ENCODE measurements at places on chromosomes 7 and 10.

DNA sequence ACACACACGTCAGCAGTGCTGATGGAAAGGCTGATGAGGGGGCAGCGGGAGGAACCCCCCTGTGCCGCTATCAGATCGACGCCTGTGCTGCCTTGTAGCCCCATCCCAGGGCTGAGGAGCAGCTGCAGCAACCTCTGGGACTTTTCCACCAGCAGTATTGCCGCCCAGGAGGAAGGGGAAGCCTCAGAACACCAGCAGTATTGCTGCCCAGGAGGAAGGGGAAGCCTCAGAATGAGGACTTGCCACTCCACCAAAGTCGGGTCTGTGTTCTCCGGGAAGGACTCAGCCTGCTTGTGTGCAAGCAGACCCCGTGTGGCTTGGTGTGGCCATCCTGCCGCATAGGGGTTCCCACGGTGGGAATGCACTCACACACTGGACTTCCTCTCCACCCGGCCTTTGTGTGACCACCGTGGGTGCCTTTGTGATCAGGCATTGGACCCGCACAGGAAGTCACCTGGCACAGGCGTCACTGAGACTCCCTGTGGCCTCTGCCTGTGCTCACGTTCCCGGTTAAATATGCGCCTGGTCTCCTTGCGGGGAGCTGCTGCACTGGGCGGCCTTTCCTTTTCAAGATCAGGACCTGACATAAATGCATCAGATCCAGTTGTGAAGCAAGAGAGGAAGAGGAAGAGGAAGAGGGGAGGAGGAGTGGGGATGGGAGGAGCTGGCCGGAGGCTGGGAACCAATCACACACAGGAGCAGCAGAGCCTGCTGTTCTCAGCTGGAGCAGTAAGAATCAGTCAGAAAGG, 248.5 kb downstream of the DNAJB6 start:
- DNase-seq: no peak

DNA sequence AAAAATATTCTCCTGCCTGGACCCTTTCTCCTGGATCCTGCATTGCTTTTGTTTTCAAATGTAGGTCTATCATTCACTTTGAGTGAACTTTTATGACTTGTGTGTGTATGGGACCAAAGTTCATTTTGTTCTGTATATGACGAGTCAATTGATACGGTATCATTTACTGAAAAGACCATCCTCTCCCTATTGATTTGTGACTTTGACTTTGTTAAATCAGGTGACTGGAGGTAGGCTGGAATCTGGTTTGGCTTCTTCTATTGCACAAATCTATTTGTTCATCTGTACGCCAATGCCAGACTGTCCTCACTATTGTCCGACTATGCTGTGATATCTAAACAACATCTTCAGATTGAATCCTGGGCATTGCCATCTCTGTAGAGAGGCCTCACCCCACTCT, 5.3 kb upstream of the ARMS2 start:
- DNase-seq: no peak

- no peak for DNase-seq
Observed at GRCh38 chr10:114506871-114507385, 102.6 kb upstream of the AFAP1L2 start.

DNA sequence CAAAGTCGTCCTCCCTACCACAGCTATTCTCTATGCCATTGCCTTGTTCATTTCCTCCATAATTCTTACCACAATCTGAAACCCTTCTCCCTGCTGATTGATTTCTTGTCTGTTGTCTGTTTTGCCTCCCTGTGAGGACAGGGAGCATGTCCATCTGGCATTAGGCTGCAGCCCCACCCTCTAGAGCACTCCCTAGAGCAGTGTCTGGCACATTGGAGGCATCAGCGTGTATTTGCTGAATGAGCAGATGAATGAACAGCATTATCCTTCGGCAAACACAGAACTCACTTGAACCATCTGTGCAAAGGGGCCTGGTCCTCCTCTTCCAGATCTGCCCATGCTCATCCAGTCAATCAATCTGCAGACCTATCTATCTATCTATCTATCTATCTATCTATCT, 5.1 kb upstream of the DMBT1 start:
- no peak for DNase-seq

GRCh38 chr10:69655868-69656555, 26.0 kb downstream of the FAM241B start:
- DNase-seq: no peak

- DNase-seq: no peak
Observed at GRCh38 chr10:12971001-12971788, 30.3 kb downstream of the CCDC3 start.

DNA sequence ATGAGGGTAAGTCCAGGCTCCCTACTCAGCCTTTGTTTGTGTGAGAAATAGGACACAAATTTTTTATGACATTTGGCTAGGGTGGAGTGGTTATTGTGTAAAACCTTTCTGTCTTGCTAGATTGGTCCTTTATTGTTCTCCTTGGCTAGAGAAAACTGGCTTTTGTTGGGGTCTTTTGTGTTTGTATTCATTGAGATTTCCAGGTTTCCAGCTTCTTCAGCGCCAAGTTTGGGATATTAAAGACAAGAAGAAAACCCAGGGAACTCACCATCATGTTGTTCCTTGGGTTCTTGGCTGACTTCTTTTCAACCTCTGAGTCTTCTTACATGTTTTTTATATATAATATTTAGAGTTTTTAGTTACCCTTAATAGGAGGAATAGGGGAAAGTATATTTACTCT, 310.0 kb downstream of the HPSE2 start:
- DNase-seq: no peak

DNA sequence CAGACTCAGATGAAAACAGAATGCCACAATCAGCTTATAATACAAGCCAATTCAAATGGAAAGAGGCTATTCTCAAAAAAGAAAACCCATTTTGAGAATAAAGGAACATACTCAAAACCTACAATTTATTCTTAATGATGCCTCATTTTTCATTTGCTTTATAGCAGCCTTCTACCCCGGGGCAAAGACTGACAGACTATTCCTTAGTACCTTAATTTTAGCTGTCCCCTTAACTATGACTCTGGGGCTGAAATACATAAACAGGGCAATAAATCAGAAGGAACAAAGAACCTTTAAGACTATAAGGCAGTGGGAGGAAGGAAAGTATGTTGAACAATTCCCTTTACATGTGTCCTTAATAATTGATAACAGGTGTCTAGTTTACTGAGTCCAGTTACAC, 76.8 kb downstream of the TMEM106B start:
- no peak for DNase-seq

- DNase-seq: no peak
Observed at GRCh38 chr7:129169686-129170440, 18.6 kb upstream of the SMO start.

GRCh38 chr10:18097524-18097923, 42.7 kb upstream of the CACNB2 start:
- no peak for DNase-seq

DNA sequence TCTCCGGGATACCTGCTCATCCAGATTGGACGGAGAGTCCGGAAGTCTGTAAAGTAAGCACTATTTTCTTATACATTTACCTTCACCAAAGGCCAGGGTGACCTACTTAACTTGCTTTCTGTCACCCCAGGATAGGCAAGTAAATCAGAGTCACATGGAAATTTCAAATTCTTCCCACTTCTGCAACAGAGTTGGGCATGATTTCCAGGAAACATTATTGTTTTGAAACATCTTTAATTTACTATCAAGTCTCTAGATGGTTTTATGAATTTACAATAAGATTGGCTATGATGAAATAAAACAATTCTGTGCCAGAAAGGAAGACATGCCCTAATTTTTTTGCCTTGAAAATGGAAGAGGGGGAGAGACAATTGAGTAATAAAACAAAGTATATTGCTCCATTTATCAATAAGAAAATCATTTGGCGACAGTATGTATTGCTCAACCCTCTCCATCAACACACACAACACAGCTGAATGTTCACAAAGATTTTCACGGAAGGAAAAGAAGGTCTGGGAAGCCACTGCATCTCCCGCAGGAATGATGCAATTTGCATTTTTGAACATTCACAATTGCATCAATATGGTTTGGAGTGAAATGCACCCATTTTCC, 702.8 kb downstream of the PARD3 start:
- no peak for DNase-seq

DNA sequence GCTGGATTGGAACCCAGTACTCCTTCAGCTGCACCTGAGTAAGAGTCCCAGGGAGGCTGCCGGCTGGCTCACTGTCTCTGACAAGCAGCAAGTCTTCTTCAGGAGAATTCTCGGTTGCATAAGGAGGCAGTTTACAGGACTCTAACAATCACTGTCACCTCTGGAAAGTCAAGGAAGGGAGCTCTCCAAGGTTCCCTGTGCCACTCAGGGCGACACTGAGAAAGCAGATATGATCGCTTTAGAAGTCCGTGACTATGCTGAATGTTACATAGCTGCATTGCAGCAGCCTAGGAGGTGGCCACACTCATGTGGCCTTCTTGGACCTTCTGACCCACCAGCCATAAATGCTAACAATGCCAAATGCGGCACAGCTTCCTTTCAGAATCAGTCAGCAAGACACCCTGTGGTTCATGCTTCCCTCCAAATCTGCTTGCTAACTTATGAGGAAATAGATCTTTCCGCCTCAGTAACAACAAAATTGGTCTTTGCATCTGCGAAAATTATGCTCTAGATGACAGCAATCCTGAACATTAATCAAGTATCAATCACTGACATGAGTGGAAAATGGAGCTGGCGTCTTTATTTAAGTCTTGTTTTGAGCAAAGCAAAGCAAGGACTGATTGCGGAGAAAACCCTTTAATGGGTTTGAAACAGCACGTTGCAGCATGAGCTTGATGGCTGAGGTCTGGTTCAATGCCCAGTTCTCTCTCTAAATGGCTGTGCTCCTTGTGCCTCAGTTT, 132.9 kb downstream of the ATXN7L1 start:
- no peak for DNase-seq

GRCh38 chr10:35426657-35427056, 90.3 kb downstream of the CCNY start:
- no peak for DNase-seq

DNA sequence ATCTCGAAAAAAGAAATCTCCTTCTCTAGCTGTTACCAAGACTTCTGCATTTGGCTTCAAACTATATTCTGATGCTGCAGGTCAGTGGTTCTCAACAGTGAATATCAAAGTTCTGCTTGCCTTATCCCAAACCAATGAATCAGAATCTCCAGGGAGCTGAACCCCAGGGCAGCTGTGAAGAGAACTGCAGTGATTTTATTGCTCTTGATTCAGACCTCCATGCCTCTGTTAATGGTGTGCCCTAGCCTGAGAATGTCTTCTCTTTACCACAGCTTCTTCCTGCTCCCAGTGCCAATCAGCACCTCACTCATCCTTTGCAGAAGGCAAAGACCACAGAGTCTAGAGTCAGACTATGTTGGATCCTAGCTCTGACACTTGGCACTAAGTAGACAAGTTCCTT, 46.2 kb upstream of the MRLN start:
- no peak for DNase-seq

DNA sequence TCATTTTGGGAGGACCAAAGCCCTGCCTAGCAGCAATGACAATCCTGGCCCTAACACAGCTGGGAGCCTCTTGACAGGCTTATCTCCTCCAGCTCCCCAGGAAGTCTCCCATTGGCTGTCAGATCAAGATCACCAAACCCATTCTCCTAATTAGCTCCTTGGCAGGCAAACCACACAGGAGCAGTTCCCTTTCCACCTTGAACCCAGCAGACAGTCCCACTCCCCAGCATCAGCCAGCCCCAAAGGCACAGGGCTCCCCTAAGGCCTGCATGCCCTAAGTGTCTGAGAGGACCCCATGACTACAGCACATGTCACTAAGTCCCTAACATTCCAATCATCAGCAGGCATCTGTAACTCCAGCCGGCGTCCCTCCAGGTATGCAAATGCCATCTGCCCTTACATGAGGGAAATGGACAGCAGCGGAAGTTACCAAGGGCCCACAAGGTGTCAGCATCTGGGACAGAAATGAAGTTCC, 348.5 kb downstream of the KCNMA1 start:
- no peak for DNase-seq

DNA sequence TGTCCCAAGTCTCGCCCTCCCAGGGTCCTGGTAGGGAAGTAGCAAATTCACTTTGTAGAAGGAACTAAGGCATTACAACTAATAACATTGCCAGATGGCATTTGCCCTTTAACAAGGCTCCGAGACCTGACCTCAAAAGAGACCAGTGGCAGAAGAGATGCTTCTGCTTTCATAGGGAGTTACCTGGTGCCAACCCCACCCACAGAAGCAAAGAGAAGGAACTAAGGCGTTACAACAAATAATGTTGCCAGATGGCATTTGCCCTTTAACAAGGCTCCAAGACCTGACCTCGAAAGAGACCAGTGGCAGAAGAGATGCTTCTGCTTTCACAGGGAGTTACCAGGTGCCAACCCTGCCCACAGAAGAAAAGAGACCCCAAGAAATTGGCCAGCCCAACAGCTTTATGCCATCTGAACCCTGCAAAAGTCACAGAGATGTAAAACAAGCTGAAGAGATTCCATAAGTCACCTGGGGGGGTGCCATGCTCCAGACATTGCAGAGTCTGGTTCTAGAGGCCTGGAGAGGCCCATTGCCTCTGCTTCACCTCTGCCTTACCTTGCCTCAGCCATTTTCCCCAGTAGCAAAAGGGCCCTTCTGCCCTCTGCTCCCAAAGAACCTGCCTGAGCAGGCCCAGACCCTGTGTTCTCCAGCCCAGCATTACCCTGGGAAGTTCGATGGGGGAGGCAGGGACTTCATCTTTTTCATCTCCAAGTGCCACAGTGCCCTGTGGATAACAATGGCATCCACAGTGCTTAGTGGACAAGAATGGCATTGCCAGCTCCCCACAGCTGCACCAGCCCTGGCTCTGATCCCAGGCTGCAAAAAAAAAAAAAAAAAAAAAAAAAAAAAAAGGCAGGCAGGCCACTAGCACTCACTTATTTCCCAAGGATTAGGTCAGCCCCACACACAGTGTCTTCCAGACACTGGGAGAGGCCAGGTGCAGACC, 179.5 kb upstream of the PLXNA4 start:
- no peak for DNase-seq

- DNase-seq: no peak
Observed at GRCh38 chr7:50095634-50096033, 2.6 kb upstream of the ZPBP start.

DNA sequence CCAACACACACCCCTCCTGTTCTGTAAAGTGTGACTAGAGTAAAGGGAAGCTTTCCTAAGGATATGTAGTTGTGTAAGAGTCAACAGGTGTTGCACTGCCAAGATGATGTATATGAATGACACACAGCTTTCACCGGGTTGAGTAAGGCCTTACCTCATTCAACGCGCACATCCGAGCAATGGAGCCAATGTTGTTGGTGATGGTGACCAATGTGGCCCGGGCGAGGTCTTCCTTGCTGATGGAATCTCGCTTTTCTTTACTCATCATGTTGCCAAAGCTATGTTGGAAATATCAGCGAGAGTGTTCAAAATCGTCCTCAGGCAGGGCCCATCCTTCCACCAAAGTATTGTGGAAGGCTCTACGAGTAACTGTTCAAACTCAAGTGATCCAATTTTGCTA, 52.0 kb downstream of the PANK1 start:
- no peak for DNase-seq
